ENCODE measurements at places on chromosomes 2 and 18.

- no peak for DNase-seq
Observed at GRCh38 chr2:126106006-126106405, 550.0 kb upstream of the GYPC start.

DNA sequence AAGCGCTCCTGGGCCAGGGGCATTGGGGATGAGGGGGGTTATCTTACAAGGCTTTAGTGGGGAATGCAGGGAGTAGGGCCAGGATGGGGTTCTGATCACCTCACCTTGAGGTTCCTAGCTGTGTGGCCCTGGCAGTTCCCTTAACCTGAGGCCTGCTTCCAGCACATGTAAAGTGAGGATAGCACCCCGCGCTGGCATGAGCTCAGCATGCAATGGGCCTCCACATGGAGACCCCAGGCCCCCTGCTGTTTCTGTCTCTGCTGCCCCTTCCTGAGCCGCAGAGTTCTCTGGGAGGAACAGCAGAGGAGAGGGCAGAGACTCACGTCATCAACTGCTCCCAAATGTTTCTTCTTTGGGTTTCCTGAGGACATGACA is 8.6 kb upstream of the TEX51 start:
- no peak for DNase-seq

- DNase-seq = no peak
Observed at GRCh38 chr18:76619261-76619620, 124.2 kb upstream of the ZNF516 start.

GRCh38 chr2:82320296-82320695 is 2015.7 kb upstream of the LRRTM1 start:
- no peak for DNase-seq

- no peak for DNase-seq
Observed at GRCh38 chr2:181891258-181891965, at the start of gene ITPRID2. Gene ITPRID2, plus strand, starts transcription at chr2:181891730. Its CDS starts 337 bp downstream, at chr2:181892067.

DNA sequence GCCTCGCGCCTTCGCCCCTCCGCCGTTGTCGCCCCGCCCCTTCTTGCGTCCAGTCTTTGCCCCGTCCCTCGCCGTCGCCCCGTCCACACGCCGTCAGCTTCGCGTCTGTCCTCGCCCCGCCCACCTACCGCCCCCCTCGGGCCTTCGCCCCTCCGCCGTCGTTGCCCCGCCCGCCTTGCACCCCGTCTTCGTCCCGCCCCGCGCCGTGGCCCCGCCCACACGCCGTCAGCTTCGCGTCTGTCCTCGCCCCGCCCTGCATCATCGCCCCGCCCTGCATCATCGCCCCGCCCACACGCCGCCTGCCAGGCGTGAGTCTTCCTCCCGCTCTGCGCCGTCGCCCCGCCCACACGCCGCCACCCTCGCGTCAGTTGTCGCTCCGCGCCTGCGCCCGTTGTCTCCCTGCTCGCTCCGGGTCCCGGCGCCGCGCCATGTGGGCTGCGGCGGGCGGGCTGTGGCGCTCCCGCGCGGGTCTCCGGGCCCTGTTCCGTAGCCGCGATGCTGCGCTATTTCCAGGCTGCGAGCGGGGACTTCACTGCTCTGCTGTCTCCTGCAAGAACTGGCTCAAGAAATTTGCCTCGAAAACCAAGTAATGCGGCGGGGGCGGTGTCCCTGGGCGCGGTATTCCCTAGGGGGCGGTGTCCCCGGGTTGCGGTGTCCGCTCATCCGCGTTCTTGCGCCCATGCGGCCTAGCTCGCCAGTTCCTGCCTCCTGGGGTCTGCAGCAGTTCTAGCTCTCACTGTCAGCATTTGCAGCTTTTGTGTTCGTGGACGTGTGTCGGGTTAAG is at the start of gene RBFA:
TSS of gene RBFA (plus strand) at position 367 of the 784 bp plus-strand sequence. CDS start at position 429, 62 bp downstream.
- peak; percentile 100 for DNase-seq

- no peak for DNase-seq
Observed at GRCh38 chr2:38016219-38016618, 59.7 kb downstream of the CYP1B1 start.

DNA sequence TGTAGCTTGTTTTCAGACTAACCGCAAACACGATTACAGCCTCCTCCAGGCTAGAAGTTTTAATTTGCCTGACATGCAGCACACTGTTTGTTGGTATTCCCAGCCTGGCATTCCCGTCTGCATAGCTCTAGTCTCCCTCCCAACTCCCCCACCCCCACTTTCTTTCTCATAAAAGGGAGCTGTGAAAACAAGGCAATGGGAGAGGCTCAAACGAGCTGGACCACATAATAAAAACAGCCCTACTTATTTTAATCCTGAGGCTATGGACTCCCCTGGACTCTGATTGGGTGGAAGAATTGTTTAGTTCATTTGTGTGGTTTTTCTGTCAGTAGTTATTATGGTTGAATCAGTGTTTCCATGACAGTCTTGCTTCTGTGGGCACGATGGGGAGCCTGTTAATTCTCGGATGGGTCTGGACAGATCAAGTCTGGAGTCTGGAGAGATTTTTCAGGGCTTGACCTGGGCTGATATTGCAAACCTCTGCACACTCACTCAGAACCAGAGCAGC is 1.2 kb downstream of the STON1 start:
- no peak for DNase-seq

DNA sequence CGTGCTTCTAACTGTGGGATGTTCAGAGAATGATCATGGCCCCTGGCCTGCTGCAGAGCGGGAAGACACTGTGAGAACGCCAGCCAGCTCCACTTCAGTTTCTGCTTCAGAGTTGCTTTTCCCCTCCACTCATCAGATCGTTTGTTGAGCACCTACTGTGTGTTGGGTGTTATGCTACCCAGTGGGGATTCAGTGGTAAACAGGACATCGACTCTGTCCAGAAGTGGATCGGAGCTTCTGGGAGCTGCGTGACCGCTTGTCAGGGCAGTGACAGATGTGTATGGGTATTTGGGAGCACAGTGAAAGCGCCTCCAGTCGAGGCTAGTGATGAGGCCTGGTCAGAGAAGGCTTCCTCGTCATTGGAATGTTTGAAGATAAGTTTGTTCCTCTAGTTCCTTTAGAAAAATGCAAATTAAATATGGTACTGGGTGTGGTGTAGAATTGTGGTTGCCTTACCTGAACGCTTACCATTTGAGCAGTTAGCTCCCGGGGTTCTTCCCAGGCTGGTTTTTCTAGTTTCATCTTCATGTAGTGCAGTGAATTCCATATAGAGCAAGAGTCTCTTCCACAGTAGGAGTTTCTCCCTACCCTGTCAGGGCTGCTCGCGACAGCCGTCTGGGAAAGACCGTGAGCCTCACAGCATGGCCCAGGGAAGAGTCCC is 2.8 kb downstream of the RAB12 start:
- DNase-seq = no peak

DNA sequence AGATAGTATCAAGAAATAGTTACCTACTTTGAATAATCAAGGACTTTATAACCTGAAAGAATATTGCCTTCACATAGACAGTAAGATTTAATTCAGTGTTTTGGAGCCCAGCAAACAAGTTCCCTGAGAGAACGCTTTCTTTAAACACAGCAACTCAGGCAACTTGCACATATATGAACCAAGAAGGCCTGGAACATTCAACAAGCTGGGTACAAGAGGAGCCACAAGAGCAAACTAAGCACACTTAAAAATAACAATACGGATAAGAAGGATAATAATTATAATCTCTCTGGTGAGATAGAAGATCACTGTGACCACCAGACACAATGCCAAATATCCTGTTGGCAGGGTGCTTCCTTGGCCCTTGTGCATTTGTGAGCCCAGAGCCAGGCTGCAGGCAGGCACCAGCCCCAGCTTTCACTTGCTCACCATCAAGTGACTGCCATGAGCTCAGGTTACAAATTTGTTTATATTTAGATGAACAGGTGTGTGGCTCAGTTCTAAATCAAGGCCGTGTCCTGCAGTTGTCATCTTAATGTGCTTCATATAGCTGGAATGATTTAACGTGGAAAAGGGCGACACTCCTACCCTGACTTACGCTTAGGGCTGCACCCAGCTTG is 446.6 kb downstream of the IRS1 start:
- no peak for DNase-seq

DNA sequence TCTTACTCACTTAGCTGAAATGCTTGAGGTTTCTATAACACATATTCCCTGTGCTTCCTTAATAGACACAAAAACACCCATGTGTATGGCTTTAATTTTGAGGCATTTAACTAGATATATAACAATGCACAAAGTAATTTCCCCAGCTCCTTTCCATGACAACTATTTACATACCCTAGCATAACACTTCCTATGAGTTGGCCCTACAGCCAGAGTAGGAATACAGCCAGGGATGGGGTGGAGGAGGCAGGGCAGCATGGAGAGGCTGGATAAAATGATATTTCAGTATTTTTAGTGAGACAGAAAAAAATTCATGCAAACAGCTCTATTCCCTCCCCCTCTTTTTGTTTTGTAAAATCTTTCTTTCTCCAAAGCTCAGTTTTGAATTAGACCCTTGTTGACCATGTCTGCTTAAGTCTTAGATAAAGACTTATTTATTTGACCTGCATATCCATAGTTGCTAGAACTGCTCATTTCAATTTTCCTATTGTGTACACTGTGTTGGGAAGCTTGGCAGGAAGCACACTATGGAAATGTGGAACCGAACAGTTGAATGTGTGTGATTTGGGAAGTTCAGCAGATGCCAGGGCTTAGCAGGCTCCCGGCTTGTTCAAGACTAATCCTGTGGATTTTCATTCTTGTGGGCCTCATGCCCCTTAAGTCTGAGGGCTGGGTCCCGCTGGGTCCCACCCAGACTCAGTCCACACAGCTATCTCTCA is 11.2 kb upstream of the B3GNT2 start:
- DNase-seq = no peak

- no peak for DNase-seq
Observed at GRCh38 chr2:242004902-242005230, 135.3 kb downstream of the RTP5 start.

DNA sequence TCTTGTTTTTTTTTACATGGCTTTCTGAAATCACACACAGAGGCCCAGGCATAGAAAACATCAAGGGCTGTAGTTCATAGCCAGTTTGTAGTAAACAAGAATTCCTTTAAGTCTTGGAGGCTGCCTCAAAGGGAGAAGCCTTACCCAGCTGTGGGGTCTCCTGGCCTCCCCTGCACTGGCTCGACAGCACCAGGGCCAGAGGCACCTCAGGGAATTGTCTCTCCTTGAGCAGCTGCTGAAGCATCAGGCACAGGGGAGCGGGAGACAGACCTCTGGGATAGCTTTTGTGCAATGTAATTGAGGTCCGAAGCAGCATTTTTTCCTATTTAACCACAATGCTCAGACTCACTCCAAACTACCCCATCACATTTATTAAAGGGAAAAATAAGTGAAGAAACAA is 209.1 kb downstream of the HRH4 start:
- no peak for DNase-seq

- no peak for DNase-seq
Observed at GRCh38 chr2:54629914-54630857, 93.3 kb upstream of the EML6 start.

- DNase-seq = no peak
Observed at GRCh38 chr2:1671916-1672315, 72.4 kb downstream of the PXDN start.

- DNase-seq = no peak
Observed at GRCh38 chr2:175362331-175362730, 180.8 kb upstream of the ATP5MC3 start.

DNA sequence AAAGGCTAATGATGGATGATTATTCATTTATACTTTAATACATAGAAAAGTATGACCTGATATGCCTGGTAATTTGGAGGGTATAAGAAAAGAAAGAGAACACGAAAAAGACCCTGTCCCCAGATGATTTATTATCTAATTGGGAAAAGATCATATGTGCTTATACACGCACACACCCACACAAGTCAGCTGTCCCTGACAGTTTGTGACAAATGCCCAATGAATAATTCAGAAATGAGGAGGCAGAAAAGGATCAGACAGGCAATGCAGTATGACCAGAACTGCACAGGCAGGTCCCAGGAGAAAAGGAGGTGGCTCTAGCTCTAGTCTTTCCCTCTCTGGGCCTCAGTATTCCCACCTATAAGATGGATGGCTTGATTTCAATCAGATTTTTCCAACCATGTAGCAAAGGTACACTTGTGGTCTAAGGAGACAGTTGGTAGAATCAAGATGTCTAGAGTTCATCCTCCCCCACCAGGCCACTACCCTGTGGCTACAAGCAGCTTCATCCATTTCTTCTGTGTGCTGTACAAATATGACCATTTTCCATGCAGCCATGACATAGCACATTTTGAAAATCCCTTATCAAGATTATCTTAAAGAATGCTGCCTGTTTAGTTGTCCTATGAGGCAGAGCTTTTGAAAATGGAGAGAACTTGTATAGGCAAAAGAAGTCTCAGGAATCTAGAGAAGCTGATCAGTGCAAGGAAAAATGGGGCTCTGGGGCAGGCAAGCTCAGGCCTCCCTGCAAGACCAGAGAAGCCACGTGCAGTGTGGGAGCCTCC is 19.7 kb downstream of the CYRIA start:
- DNase-seq = no peak

- no peak for DNase-seq
Observed at GRCh38 chr2:122323927-122324326, 568.5 kb downstream of the TSN start.

DNA sequence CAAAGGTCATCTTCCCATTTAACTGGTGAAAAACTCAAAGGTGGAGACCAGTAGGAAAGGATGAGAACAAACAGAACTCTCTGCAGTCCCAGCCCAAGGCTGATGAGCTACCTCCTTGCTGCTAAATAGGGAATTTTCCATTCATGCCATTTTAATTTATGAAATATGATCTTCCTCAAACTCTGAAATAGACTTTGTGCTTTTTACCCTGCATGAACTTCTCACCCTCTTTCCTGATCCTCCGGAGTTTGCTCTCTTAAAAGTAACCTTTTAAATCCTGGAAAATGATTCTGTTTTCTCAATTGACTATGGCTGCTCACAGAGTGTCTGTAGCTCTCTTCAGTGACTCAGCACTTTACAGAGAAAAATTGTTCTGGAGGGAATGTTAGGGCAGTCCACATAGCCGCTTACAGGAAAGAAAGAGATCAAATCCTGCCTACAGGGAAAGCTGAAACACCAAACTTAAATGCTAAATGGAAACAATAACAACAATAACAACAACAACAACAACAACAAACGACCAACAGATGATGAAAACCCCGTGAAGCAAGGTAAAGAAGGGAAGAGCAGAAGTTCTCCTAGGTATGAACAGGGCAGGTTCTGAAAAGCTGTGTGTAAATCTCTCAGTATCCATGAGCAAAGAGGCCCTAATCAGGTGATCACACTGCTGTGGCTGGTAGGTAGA is 79.8 kb upstream of the SESTD1 start:
- DNase-seq = no peak
